A549 treated with DMSO at 1 μM for 4 hours (cell line): ENCODE measurements at places on chromosomes 7 and 10. TPM values are rescaled to one million over a fixed set of nuclear protein-coding genes. Genes with fewer than 3 reads are reported as not detected.

Gene CYP26A1
- total RNA-seq, result 2.5 to 3.8 TPM (median 3.0 TPM) in 5 replicates

Gene PIP
- total RNA-seq, result not detected in 5 replicates

Gene HTR5A
- total RNA-seq, result not detected in 5 replicates

Gene CPVL
- total RNA-seq, result 0.16 to 0.45 TPM (median 0.25 TPM) in 4 of 5 replicates, not detected in the other

Gene NRCAM
- total RNA-seq, result 70.5 to 98.1 TPM (median 90.7 TPM) in 5 replicates

Gene NUTM2E
- 0.36 to 0.43 TPM (median 0.40 TPM) in 5 replicates for total RNA-seq

Gene MMRN2
- 0.91 to 1.5 TPM (median 1.1 TPM) in 5 replicates for total RNA-seq

Gene DNAJC12
- total RNA-seq, result 55.6 to 76.9 TPM (median 63.3 TPM) in 5 replicates

Gene INHBA
- 0.78 to 1.7 TPM (median 1.3 TPM) in 5 replicates for total RNA-seq

Gene NKX6-2
- 0.10 to 0.25 TPM (median 0.23 TPM) in 5 replicates for total RNA-seq
